ENCODE measurements at places on chromosomes 16 and 17.

GRCh38 chr17:2883544-2884213, 87.4 kb downstream of the RAP1GAP2 start:
- DNase-seq: peak; percentile 7

- peak; percentile 69 for DNase-seq
Measured at GRCh38 chr16:68992521-68992920, 112.9 kb upstream of the HAS3 start.

- no peak for DNase-seq
Measured at GRCh38 chr17:27461192-27461859, 5.1 kb downstream of the KSR1 start.

DNA sequence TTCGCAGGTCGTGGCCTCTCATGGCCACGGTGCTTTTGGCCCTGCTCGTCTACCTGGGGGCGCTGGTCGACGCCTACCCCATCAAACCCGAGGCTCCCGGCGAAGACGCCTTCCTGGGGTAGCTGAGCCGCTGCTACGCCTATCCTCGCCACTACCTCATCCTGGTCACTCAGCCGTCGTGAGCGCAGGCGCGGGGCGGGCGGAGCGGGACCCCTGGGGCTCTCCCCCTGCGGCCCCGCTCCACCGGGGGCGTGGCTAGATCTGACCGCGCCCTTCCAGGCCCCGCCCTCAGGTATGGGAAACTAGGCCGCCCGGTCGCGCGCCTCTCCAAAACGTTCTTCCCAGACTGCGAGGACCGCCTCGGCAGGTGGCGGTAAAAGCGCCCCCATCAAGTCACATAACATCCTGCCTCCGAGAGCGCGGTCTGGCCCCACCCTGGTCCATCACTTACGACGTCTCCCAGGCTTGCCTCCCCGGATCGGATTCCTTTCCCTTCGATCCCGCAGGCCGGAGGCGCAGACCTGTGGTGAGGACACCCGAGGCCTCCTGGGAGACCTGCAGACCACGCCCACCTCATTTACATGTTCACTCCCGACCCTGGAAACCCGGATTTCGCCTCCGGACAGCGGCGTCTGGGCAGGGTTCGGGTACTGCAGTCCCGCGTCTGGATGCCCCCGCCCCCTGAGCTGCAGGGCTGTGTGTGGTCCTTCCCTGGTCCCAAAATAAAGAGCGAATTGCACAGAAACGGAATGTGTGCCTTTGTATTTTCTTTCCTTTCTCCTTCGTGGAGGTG, 91.5 kb upstream of the TMEM97 start:
- peak; percentile 12 for DNase-seq

- DNase-seq: no peak
Measured at GRCh38 chr17:74181341-74181740, 22.1 kb upstream of the RPL38 start.

DNA sequence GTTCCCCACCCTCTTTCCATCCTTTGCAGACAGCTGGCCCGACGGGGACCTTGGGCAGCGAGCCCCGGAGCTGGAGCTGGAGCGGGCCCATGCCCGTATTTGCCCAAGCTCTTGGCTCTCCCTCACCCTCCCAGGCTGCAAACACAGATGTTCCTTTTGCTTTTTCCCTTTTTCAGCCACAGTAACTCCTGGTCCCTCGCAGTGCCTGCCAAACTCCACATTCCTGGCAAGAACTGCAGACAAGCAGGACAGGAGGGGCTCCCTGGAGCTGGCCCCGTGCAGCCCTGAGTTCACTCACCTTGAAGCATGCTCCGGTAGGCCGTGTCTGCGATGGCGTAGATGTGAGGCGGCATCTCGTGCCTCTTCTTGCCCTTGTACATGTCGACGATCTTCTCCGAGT, 33.9 kb downstream of the MYH11 start:
- DNase-seq: no peak

GRCh38 chr17:48626245-48627117, at the start of gene HOXB9:
Gene HOXB9, minus strand, starts transcription at chr17:48626358. Its CDS starts 89 bp downstream, at chr17:48626269.
- peak; percentile 80 for DNase-seq

DNA sequence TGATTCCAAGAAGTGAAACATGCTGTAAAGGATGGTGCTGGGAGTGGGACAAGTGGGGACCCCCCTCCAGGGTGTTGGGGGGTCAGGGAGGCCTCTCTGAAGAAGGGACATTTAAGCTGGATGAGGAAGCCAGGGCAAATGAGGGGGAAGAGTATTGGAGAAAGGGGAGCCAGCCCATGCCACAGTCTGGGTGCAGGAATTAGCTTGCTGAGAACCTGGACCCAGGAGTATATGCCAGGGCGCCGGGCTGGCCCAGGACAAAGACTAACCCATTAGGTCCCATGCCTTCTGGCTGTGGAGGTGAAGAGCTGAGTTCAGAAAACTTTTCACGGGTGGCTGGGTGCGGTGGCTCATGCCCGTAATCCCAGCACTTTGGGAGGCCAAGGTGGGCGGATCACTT, 45.6 kb upstream of the PIK3R6 start:
- DNase-seq: no peak

DNA sequence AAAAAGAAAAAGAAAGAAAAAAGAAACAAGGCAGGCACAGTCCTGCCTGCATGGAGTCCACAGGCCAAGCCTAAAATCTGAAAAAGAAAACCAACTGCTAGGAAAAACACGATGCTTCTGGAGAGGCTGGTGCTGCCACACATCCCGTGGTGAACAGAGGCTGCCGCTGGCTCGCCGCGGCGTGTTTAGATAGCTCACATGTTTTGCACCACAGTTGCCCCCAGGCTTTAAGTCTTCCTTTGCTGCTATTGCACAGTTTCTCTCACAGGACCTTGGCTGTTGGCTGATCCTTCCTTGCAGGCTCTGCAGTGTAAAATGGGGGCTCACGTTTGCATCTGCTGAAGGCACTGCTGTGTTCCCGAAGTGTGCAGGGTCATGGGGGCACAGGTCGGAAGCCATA, 8.6 kb downstream of the SLC6A4 start:
- DNase-seq: no peak

- no peak for DNase-seq
Measured at GRCh38 chr17:82493226-82493781, 26.2 kb upstream of the FOXK2 start.

- no peak for DNase-seq
Measured at GRCh38 chr16:85347213-85347591, 234.9 kb upstream of the CIBAR2 start.

DNA sequence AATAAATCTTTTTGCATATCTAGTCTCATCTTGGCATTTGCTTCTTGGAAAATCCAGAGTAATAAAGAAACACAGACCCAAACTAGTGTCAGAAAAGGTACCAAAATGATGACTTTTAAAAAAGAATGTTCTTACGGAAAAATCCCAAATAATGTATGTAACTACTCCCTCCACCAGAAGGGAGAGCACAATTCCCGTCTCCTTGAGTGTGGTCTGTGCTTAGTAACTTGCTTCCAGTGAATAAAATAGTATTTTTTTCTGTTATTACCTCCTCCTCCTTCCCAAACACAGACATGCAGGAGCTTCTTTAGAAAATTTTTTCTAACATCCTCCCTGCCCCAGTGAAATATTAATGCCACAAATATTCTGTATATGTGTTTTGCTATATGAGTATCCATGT, 358.1 kb downstream of the ZFHX3 start:
- DNase-seq: peak; percentile 5

GRCh38 chr16:2296661-2297505, 29.0 kb upstream of the RNPS1 start:
- peak; percentile 4 for DNase-seq

DNA sequence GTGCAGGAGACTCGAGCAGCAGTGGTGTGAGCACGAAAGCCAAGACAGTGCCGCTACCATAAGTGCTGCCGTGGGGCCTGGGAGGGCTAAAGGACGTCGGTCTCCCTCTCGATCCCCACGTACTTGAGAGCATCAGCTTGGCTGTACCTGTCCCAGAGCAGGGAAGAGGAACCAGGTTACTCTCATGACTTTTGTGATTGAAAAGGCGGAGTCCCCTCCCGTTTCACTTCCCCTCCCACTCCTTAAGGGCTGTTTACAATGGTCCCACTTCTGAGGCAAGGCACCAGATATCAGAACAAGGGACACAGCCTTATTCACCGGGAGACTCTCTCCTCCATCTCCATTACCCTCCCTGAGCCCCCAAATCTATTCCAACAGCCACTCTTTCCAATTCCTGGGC, 20.1 kb downstream of the CNTNAP1 start:
- no peak for DNase-seq

Data from fibroblast of skin of abdomen (primary cell).